ENCODE measurements at places on chromosomes 7 and 10. TPM values are rescaled to one million over a fixed set of nuclear protein-coding genes. Genes with fewer than 3 reads are reported as not detected.

DMTF1 gene
- 47.0 TPM for total RNA-seq

NKX2-3 gene
- 1.2 TPM for total RNA-seq

ZNF789 gene
- 19.0 TPM for total RNA-seq

NAT16 gene
- 0.93 TPM for total RNA-seq

TEX36 gene
- not detected for total RNA-seq

NUP205 gene
- total RNA-seq, result 71.2 TPM

ZNF92 gene
- total RNA-seq, result 14.5 TPM

TDRD1 gene
- total RNA-seq, result 0.02 TPM

HEPACAM2 gene
- not detected for total RNA-seq

TET1 gene
- total RNA-seq, result 3.5 TPM
